ENCODE measurements at places on chromosomes 1 and 21.

- no peak for DNase-seq
Observed at GRCh38 chr1:25703041-25703440, 86.5 kb downstream of the MAN1C1 start.

GRCh38 chr21:38027901-38028498, 111.7 kb upstream of the KCNJ6 start:
- DNase-seq = no peak

DNA sequence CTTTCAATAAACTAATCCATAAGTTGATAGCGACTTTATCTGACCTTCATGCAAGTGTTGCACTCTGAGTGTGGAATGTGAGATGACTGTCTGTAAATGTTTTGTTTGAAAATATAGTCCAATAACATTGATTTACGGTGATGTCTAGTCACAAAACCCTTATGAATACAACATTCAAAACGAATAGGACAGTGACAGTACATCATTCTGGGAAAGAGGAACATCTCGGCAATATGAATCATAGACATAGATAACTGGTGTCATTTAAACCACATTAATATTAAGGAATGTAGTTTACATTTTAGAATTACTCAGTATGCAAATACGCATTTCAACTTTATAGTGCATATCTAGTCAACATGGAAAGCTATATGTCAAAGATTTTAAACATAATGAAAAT, 1311.6 kb upstream of the ADGRL4 start:
- no peak for DNase-seq

DNA sequence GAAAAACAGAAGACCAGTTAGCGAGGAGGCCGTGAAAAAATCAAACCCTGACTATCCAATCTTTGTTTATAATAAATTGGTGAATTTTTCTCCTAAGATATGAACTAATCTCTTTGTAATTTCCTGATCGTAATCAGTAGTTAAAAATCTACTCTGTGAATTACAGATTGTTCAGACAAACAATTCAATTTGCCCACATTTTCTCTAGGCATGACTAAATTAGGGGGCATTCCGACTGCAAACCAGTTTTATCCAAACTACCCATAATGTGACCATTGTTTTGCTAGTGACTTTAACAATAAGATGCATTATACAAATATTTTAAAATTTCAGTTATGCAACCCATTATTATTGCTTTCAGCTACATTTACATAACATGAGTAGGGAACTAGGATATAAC, 546.9 kb upstream of the ADAMTS5 start:
- no peak for DNase-seq

- DNase-seq = no peak
Observed at GRCh38 chr1:65341381-65341780, 32.0 kb downstream of the DNAJC6 start.

- no peak for DNase-seq
Observed at GRCh38 chr1:112524986-112525385, 16.2 kb downstream of the WNT2B start.

- no peak for DNase-seq
Observed at GRCh38 chr1:92536980-92537884, 50.5 kb upstream of the GFI1 start.

DNA sequence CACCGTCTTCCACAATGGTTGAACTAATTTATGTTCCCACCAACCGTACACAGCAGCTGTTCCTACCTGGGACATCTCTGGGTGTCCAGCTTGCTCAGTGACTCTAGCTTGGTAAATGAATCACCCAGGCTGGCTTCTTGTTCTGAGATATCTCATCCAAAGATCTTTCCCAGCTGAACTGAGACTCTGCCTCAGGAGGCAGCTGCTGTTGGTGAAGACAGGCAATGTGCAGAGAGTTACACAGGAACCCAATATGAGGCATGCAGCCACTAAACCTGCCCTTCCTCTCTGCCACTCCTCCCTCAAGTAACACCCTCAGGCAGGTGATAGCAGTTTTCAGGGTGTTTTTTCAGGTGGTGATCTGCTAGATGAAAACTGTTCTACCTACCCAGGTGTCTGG, 14.0 kb upstream of the FOXO6 start:
- no peak for DNase-seq

DNA sequence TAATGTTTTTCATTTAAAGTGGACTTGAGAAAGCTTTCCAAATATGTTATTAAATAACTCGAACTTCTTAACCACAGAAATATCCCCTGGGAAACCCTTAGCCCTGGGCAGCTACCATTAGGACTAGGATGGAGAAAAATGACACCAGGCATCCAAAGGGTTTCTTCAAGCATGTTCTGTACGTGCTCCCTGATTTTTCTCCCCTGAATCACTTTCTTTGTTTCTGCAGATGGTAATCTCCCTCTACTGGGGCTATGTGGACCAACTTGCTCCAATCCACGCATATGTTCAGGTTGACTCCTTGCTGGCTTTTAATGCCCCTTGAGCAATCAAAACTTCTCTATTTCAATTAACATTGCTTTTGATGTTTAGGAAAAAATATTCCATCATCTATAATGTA, 312.7 kb upstream of the C1orf87 start:
- no peak for DNase-seq

DNA sequence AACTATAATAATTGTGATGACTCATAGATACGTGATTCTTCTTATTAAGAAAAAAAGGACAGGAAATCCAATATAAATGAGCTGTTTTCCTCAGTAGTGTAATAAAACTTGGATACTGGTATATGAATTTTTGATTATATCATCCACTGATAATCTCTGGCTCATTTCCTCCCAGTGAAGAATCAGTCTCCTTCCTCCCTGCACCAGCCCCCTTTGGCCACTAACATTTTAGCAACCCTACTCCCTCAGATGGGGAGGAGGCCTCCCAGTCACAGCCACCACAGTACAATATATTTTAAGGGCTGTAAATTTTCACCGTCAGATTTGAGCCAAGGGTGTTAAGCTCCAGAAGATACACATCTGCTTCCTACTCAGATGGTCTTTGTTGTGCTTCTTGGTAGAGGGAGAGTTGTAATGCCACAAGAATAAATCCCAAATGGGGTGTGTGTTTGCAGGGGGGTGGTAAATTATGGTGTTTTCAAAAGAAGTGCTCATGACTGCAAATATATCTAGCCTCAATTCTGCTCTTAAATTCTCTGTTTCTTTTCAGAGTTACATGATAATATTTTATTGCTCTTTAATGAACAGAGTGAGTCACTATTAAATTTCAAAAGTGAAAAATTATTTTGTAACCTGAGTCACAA, 153.5 kb downstream of the HLX start:
- no peak for DNase-seq

GRCh38 chr1:2804628-2805351, 3.3 kb upstream of the TTC34 start:
- no peak for DNase-seq

DNA sequence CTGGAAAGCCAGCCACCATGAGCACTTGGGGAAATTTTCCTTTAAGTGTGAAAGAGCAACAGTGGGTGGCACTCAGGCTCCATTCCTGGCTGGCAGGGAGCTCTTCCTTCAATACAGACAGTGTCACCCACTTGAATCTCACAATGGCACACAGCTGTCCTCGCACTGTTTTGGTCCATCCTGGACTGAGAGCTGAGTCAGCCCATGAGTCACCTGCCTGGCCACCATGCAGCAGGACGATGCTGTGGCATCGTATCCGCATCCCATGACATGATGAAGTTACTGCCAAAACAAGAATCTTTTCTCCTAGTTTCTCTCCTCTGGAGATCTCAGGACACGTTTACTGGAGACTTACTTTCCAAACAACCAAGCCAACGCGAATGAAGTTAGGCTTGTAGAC, 6.0 kb downstream of the TMPRSS2 start:
- no peak for DNase-seq

DNA sequence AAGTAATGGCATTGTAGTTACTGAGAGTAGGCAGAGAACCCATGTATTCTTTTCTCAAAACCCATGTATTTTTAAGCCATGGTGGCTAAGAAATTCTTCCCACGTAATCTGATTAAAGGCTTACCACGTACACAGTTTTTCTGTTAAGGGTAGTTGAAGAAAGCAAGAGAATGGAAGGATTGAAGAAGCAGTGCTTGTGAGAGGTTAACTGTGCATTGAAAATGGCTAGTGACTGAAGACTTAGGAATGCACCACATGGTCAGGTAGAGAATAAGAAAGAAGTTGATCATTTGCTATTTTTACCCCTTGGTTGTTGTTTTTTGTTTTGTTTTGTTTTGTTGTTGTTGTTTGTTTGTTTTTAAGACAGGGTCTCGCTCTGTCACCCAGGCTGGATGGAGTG, 178.9 kb upstream of the SNX7 start:
- DNase-seq = no peak

DNA sequence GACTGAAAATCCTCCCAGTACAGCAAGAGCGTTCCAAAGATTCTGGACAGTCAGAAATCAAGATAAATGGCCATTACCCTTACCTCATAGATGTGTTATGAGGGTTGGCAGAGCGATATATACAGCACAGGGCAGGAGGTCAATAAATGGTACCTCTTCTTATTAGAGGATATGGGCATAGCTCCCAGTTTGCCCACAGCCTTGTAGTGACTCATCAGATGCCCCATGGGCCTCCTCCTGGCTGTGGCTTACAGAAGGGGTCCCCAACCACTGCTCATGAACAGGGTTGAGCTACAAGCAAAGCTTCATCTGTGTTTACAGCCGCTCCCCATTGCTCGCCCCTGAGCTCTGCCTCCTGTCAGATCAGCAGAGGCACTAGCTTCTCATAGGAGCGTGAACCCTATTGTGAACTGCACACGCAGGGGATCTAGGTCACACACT, 7.3 kb upstream of the IFNGR2 start:
- DNase-seq = no peak

GRCh38 chr1:206854401-206855129, 10.9 kb upstream of the IL20 start:
- no peak for DNase-seq

All from CD4-positive, alpha-beta T cell treated with Interferon gamma for 1 hour (primary cell).